AG04450 (cell line): ENCODE measurements at places on chromosomes 2 and 18.

DNA sequence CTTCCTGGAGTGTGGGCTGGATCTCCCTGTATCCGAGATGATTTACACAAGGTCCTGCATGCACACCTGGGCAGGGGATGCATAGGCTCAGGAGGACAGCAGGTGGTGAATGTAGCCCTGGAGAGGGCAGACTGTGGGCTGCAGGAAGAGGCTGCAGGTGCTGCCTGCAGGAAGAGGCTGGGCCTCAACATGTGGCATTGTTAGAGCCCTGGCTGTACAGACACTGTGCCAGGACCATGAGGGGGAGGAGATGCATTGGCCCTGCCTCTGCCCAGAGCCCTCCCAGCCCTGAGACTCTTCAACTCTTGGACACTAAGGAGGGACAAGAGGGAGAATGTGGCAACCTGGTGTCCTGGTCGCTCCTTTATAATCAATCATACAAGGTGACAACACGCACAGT is 392.8 kb downstream of the TNS1 start:
- DNase-seq = no peak

DNA sequence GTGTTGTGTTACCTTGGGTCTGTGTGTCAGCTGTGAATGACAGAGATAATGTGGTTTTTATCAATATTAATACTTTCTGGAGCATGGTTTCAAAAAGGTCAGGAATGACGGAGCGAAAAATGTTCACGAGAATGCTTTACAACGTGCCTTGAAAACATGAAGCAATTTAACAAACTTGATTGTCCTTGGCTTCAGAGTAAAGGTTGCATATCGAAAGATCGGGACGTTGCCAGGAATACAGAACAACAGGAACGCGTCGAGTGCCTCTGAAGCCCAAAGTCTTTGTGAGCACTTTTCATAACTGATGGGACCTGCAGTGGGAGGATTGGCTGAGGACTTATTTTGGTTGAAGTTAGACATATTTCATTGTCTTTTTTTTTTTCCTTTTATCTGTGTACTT is 206.1 kb downstream of the ZNF407 start:
- no peak for DNase-seq

- DNase-seq = no peak
Observed at GRCh38 chr2:219662566-219662965, 35.1 kb downstream of the SLC4A3 start.

DNA sequence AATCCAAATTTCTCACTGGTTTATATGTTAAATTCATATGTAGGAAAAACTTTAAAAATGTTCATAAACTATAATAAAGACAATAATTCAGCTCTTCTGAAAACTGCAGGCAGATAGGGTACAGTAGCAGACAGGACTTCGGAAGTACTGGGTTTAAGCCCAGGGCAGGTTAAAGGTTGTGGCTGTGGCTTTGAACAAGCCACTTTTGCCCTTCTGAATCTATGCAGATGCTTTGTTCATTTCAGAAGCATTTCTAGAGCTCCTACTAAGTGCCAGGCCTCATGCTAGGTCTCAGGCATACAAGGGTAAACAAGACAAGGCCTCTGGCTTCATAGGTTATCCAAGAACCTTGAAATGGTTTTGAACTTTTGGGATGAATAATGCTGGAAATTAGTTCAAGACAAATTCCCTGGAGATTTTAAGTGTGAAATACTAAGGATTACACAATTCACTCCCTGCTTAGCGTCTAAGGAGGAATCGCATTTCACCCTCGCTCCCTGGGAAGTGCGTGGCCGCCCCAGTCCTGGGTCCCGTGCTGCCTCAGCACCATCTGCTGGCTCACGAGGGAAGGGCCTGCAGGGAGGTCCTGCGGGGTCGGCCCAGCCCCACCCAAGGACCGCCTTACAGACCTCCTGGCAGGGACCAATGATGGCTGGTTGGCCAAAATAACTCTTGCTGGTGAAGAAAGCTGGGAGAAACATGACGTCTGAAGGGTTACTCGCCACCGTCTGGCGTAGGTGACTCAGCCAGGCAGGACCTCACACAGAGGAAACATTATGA is 67.7 kb upstream of the L3MBTL4 start:
- peak; percentile 3 for DNase-seq

DNA sequence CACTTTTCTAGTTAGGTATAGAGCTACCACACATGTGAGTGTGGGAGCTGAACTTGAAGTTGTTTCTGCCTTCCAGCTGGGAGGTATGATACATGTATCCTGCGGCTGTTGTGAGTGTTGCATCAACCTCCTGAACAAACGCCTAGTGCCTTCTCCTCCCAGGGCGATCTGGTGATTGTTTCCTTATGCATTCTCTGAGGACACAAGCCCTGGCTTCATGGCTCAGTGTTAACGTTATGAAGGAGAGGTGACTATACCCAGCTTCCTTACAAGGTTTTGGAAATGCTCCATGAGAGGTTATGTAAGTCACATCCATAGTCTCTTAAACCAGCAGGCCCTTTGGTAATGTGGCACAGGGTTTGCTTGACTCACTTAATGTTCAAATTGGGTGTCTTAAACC is 64.9 kb downstream of the SPRED2 start:
- DNase-seq = peak; percentile 89

GRCh38 chr2:237072067-237072931 is 13.4 kb upstream of the COPS8 start:
- no peak for DNase-seq

DNA sequence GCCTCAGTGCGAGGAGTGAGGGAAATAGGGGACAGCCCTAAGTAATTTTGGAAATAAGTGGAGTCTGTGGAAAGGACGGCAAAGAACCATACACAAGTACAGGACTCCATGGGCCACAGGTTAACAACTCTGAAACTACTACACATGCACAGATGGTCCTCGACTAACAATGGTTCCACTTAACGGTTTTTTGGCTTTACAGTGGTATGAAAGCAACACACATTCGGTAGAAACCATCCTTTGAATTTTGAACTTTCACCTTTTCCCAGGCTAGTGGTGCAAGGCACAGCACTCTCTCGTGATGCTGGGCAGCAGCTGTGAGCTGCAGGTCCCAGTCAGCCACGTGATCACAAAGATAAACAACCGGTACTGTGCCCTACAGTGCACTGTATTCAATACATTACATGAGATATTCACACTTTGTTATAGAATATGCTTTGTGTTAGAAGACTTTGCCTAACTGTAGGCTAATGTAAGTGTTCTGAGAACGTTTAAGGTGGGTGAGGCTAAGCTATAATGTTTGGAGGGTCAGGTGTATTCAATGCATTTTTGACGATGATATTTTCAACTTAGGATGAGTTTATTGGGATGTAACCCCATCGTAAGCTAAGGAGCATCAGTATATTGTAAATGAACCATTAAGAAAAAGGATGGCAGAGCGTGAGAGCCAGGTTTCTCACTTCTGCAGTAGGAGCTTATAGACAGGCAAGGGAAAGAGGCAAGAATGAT is 44.6 kb downstream of the TBC1D8 start:
- DNase-seq = no peak

GRCh38 chr18:26022585-26022984 is 67.8 kb downstream of the SS18 start:
- DNase-seq = no peak

- no peak for DNase-seq
Observed at GRCh38 chr2:125167152-125167551, 1142.1 kb downstream of the CNTNAP5 start.

- peak; percentile 27 for DNase-seq
Observed at GRCh38 chr2:65666156-65666725, 233.8 kb upstream of the SPRED2 start.

GRCh38 chr18:79871481-79872091 is 73.8 kb downstream of the KCNG2 start:
- no peak for DNase-seq

GRCh38 chr2:147663153-147663961 is 181.5 kb upstream of the ACVR2A start:
- DNase-seq = no peak

- no peak for DNase-seq
Observed at GRCh38 chr18:51516478-51517038, 319.1 kb upstream of the MEX3C start.

DNA sequence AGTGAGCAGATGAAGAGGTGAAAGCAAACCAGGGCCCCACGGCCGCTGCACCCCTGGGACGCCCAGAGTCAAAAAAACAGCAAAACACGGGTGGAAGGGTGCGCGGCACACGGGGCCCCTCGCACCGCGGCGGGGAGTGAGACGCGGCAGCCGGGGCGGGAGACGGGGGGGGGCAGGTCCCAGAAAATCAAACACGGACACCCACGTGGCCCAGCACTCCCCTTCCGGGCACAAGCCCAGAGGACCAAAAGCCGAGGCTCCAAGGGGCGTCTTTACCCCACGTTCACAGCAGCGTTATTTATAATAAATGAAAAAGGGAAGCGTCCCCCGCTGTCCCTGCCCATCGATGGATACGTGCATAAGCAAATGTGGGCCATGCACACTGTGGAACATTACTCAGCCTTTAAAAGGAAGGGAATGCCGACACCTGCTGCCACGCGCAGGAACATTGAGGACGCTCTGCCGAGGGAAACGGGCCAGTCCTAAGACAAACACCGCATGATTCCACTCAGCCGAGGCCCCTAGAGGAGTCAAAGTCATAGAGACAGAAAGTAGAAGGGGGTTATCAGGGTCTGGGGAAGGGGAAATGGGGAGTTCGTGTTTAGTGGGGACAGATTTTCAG is 677 bp upstream of the COPS9 start:
- no peak for DNase-seq

DNA sequence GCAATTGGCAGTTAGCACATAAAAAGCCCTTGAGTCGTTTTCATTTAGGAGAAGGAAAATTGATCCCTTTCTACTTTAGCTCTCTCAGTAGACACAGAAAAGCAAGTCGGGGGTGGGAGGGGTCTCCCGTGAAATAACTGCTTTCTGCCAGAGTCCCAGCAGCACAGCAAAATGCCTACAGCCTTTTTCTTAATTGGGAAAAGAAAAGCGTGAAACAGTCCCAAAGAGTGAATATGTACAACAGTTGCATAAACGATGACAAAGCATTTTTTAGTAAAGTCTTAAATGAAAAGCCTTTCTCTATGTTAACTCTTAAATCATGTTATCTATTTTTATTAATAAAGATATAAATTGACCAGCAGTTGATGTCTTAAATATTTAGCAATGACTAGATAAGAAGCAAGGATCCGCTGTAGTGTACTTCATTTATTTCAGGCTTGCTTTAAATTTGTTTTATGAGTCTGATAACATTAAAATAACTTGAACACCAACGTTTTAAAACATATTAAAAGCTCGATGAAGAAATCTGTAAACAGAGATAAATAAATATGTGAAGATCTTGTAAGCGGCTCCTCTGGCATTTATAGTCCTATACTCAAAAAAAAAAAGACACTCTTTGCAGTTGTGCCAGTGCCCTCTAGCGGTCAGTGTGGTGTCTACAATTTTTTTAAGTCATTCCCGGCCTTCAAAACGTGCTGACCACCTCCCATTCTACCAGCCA is 42.3 kb upstream of the ATIC start:
- DNase-seq = peak; percentile 64

DNA sequence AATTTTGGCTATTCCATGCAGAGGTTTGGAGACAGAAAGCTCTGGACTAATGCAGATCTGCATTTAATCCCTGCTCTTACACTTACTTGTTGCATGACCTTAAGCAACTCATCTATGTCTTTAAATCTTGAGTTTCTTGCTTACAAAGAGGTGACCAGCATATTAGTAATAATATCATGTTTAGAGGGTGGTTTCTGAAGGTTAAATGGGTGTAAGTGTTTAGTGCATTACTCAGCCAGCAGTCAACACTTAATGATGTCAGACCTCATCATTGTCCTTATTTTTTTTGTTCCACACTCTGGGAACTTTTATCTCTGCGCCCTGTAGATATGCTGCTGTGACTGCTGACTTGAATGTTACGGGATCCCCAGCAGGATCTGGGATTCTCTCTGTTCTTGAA is 1.7 kb downstream of the IL1RL1 start:
- DNase-seq = peak; percentile 51

GRCh38 chr2:208984376-208985090 is 439.3 kb upstream of the MAP2 start:
- no peak for DNase-seq
